ENCODE measurements at places on chromosomes 2 and 18.

DNA sequence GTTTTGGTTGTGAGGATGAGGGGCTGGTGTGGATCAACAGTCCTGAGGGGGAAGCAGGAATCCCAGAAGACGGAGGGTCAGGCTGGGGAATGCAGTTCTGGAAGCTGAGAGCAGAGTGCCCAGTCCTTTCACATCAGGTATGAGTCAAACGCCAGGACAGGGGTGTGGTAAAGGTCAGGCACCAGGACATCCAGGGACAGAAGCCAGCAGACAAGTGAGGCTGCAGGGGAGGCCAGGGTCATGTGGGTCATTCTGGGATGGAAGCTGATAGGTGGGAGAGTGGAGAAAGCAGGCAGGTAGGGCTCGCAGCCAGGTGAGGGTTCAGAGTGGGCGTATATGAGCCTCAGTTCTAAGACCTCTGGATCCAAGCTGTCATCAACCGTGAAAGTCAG lies 12.8 kb upstream of the GNLY start:
- peak; percentile 52 for DNase-seq

- DNase-seq, result no peak
Measured at GRCh38 chr18:45253973-45254708, 361.1 kb upstream of the SLC14A2 start.

GRCh38 chr2:147487286-147487977 lies 357.4 kb upstream of the ACVR2A start:
- DNase-seq, result no peak

DNA sequence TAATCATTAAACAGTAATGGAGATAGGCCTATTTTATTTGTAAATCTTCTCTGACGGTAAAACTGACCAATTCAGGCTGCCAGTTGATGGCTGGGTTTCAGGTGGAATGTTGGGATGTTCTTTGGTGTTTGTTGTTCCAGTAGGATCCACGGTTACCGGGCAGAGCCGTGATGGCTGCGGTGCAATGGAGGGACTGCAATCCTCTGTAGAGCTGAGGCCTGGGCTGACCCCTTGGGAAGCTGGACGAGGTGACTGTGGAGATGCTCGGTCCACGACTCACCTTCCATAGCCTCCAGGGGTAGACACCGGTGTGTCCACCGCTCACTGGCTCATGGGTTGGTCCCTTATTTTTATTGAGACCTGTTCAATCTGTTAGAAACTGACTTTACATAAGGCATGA lies 42.5 kb downstream of the ZNF519 start:
- DNase-seq, result peak; percentile 24

DNA sequence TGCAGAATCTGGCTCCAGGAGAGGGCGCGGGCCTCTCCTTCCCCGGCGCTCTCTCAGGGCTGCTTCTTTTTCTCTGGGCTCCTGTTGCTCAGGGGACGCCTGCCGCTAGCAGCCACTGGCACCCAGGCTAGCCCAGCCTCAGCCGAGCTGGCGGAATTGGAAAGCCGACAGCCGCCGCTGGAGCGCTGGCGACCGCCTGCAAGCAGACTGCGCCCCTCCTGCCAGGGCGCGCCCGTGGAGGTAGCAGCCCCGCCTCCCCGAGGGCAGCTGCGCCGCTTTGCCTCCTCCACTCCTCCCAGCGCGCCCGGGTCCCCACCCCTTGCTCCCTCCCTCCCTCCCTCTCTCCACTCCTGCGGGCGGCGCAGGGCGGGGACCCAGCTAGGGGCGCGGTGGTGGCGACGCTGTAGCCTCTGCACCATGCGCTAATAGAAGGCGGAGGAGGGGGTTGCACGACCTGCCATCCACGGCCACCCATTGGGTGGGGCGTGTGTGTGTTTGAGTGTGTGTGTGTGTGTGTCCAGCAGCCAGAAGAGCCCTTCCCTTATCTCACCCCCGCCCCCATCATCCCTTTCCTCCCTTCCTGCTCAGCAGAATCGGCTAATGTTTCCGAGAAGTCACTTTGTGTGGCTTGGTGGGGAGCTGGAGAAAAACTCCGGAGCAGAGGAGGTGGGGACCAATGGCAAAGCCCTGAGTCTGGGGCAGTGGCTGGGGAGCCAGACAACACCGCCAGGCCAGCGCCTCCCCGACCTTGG lies at the start of gene SCN9A:
TSS of gene SCN9A (minus strand) at position 209 of the 752 bp plus-strand sequence. CDS start 64,188 bp downstream, outside the sequence.
- DNase-seq, result peak; percentile 51

DNA sequence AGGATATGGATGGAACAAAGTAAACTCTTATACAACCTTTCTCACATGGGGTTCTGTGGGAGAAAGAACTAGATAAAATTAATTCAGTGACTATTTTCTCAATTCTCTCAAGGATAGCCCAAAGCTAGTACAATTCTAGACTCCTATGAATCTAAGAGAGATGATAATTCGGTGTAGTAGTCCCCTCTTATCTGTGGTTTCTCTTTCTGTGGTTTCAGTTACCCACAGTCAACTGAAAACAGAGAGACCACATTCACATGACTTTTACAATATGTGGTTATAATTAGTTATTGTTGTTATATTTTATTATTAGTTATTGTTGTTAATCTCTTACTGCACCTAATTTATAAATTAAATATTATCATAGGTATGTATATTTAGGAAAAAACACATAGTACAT lies 53.5 kb upstream of the C2orf15 start:
- DNase-seq, result no peak

DNA sequence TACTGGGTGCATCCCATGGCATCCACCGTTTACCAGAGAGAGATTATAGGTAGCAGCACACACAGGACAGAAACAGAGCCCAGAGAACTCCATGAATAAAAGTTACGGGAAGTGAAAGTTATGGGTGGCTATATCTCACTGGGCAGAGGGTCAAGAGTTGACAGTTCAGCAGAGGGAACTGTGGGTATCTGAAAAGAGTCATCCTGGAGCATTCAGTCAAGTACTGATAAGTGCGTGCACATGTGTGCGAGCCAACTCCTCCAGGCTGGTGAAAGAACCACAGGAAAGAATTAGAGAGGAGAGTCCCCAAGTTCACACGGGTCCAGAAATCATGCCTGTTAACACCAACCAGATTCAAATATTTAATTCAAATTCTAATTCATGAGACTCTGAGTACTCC lies 1588.2 kb downstream of the LRP1B start:
- no peak for DNase-seq

GRCh38 chr2:173991856-173992588 lies 26.8 kb upstream of the SP3 start:
- no peak for DNase-seq

Data from RCC 7860 (cell line).